ENCODE measurements at places on chromosomes 16 and 17.
A peak's percentile ranks its signal among the peaks of the same experiment; 100 is the strongest.

- DNase-seq, result no peak
Measured at GRCh38 chr16:78506367-78507193, 407.1 kb downstream of the WWOX start.

GRCh38 chr17:61490540-61490975 lies 38.3 kb downstream of the TBX4 start:
- DNase-seq, result no peak

GRCh38 chr17:9229160-9229825 lies 208.0 kb downstream of the NTN1 start:
- no peak for DNase-seq

DNA sequence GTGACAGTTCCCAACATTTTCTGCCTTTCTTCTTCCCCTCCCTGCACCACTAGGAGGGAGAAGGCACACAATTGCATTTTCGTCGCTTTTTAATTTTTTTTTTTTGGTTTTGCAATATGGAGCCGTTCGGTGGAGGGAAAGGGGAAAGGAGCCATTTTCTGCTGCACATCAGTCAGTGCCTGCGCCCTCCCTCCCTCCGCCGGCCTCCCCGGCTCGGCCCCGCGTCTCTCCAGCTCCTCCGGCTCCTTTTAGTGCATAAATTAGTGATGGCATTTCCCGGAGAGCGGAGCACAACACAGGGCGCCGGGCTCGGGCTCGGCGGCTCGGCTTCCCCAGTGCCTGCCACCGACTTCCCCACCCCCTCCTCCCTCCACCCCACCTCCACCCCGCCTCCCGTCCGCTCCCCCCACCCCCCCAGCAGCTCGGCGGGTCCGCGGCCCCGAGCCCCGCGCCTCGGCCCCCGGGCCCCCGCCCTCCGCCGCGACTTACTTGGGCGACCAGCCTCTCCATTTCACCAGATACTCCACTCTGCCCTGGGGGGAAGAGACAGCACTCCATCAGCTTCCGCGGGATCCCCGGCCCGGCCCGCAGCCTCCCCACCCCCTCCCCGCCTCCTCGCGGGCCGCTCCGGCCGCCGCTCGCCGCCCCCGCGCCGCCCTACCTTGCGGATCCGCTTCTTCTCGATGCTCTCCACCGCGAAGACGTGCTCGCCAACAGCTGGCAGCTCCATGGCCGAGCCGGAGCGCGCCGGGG lies 542 bp downstream of the CBX4 start:
- peak; percentile 62 for DNase-seq

- DNase-seq, result peak; percentile 35
Measured at GRCh38 chr17:43169561-43170139, 1.4 kb upstream of the NBR1 start.

GRCh38 chr17:80926591-80927250 lies 64.9 kb upstream of the CHMP6 start:
- DNase-seq, result no peak

DNA sequence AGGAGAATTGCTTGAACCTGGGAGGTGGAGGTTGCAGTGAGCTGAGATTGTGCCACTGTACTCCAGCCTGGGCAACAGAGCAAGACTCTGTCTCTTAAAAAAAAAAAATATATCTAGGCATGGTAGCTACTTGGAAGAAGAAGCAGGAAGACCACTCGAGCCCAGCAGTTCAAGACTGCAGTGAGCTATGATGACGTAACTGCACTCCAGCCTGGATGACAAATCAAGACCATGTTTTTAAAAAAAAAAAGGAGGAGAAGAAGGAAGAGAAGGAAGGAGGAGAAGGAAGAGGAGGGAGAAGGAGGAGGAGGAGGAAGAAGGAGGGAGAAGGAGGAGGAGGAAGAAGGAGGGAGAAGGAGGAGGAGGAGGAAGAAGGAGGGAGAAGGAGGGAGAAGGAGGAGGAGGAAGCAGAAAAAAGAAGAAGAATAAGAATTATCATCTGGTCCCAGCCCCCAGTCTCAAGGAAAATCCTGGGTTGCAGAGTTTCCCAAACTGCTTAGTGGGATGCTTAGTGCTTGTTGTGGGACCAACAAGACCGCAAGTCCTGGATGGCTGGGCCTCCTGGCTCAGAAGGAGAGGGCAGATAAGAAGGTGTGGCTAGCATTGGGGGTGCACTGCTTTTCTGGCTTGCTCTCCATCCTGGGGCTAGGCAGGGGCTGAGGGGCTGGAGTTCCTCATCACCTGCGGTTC lies 3.7 kb upstream of the DRC7 start:
- DNase-seq, result peak; percentile 28

DNA sequence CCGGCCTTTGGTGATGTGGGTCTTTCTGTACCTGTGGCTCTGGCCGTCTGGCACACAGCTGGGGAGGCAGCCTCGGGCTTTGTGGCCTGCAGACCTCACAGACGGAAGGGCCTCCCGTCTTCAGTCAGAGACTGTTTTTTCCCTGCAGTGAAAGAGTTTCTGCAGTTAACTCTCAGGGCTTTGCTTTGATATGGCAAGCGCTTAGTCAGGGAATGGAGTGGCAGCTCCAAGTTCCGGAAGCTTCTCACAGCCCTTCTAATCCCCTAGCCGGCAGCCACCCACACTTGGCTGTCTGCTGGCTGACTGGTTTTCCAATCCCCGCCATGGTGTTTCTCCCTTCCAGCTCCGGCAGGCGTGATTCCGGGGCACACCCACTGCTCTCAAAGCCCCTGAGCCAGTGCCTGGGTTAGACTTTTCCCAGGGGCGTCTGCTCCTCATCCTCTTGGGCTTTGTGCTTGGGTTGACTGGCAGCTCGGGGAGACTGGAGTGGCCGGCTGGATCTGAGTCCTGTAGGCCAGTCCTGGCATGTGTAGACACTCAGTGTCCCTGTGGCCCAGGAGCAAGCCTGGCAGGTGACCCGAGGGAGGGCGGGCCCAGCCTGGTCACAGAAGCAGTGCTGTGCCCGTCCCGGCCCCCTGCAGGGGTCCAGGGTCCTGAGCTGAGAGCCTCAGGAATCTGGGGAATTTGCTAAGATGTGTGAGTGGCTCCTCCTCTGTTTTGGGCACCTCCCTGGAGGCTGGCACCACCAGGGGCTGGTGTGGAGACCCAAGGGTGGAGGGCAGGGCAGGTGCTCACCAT lies 29.9 kb downstream of the BAIAP2 start:
- no peak for DNase-seq

DNA sequence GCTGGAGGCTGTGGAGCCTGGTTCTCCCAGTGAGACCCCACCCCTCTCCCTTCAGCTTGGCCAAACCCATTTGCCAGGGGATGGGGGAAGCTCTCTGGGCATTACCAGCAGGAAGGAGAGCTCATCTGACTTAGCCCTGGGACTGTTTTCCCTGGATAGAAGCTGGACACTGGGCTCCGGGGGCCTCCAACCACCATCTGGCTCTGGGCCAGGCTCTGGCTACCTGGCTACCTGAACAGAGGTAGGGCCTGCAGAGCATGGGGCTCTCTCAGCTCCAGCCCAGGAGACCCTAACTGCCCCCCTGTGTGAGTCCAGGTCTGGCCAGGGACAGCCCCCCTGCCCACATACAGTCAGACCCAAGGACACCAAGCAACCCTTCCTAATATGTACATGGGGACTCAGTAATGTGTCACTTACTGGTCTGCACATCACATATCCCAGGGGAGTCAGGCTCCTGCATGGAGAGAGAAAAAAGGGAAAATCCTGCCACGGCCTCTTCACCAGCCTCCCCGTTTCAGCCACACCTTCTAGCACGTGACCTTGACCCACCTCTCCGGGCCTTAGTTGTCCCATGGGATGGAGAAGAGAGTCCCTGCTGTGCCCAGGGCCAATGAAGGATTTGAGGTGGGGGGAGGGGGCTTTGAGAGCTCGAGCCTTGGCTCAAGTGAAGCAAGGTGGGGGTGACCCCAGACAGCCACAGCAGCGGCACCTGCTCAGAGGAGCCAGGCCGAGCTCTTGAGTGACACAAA lies 13.8 kb downstream of the CNGB1 start:
- no peak for DNase-seq

DNA sequence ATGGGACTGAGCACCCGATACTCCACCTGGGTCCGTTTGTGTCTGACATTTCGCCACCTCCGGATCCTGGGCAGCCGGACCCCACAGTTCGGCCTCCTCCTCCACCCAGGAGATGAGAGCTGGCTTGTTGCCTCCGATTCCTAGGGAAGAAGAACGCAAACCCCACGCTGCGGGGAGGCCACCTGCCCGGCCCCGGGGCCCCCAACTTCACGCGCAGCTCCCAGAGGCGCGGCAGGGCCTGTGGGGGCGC lies 542 bp downstream of the ZNF764 start:
- no peak for DNase-seq

DNA sequence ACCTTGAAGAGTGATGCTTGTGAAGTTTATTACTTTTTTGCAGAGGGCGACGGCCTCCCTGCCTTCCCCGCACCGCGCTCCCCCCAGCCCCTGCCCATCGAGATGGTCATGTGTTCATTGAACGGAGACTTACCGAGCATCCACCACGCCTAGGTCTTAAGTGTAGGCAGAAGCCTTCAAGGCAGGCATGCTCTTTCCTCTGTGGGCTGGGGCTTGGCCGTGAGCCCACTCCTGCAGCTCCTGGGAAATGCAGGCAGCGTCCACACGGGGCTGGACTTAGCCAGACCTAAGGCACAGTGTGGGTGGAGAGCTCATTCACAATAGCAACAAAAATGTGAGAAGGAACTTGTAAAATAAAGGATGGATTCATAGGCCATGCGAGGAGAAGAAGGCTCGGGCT lies 19.2 kb downstream of the RNF213 start:
- DNase-seq, result no peak

- peak; percentile 99 for DNase-seq
Measured at GRCh38 chr17:81837641-81838040, 2.8 kb upstream of the PPP1R27 start.

- DNase-seq, result no peak
Measured at GRCh38 chr17:33014751-33015150, 23.1 kb downstream of the SPACA3 start.

DNA sequence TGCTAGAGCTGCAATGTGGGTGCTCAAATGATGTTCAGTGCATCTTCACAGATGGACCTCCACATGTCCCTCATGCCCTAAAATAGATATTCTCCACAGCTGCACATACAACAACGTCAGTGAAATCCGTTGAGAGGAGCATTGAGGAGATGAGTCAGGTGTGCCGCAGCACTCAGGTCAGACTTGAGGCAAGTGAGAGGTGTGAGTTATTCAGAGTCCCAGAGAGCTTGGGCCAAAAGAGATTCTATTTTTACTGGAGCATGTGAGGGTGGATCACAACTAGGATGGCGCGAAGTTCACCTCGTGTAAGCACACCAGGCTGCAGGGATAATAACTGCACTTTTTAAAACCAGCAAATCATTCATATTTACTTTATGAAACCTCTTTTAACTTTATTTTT lies 645.3 kb downstream of the MAF start:
- no peak for DNase-seq

GRCh38 chr16:84007965-84008364 lies 34.6 kb downstream of the SLC38A8 start:
- no peak for DNase-seq

DNA sequence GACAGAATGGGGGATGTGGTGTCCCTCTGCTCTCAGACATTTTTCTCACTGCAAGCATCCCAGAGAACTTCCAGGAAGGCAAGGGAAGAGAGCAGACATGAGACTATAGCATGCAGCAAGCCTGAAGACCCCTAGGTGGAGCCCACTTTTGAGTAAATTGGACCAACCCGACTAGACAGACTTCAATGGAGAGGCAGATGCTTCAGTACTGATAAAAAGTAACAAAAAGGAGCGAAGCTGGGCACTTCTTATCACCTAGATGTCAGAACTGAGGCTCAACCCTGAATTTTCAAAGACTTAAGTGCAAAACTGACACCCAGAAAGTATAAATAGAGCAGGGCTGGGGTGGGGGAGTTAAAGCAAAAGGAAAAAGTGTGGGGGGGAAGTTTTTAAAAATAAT lies 130.8 kb downstream of the PMP22 start:
- DNase-seq, result no peak

DNA sequence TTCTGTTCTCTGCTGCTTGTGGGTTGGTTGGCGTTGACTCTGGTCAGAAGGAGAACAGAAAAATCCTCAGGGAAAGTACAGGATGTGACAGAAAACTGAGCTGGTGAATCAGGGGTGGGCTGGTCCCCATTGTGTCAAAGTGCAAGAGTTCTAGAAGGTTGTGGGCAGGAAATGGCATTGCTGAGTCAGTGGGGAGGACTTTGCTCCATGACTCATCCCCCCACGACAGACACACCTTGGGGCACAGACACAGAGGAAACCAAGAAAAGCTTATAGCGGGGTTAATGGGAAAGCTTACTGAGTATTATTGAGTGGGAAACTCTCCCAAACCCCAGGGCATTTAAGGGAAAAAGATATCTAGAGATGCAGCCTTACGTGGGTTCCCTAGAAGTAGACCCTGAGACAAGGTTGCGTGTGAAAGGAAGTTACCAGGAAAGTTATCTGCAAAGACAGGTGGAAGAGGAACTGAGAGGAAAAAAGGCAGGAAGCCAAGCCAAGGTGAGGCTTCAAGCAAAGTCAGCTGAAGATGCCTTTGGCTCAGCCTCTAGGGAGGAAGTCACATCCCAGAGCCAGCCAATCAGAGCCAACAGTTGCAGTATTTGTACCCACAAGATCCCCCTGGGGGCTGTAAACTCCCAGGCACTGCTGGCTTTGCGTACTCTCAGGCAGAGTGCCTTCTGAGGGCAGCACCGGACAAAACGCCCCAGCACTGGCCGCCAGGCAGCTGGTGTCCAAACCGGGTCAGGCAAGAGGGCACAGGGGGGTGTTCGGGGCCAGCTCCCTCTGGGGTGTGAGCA lies 86.4 kb downstream of the FOXL1 start:
- DNase-seq, result no peak

DNA sequence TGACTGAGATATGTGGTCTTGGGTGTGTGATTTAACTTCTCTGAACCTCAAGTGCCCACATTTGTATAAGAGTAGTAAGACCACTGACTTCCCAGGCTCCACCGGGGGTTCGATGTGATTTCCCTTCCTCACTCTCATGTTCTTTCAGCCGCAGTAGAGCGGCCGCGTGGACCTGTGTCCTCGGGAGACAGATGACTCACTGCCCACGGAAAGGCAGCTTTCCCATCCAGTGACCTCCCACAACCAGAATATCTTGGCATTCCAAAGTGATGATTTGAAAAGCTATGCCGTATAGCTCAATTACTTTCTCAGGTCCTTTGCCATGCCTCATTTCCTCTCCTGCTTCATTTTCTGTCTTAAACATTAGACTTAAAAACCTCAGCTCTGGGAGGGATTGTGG lies 73.6 kb downstream of the IL21R start:
- DNase-seq, result no peak
